ENCODE measurements at places on chromosomes 3 and 15. TPM values are rescaled to one million over a fixed set of nuclear protein-coding genes. Genes with fewer than 3 reads are reported as not detected.
A peak's percentile ranks its signal among the peaks of the same experiment; 100 is the strongest.

DNA sequence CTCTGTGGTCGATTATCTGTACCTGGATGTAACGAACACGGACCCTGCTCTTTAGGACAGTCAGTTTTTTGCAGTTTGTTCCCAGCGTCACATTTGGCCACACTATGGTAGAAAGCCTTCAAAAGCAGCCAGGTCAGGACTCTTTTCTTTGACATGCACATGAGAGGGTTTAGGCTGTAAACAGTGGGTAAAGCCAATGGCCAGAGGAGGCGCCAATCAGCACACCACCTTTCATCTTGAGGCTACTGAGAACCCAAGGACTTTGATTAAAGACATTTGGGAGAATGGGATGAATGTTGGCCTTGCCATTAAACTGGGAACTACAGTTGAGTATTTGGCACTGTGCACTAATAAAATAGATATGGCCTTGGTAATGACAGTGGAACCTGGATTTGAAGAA, 225.9 kb downstream of the OXSM start:
- DNase-seq = peak; percentile 33

GRCh38 chr3:157159037-157159761, 748 bp downstream of the CCNL1 start:
- DNase-seq = peak; percentile 65

Gene TADA3
- 49.0 TPM for total RNA-seq

GRCh38 chr15:58201516-58201915, 63.3 kb downstream of the AQP9 start:
- DNase-seq = no peak

DNA sequence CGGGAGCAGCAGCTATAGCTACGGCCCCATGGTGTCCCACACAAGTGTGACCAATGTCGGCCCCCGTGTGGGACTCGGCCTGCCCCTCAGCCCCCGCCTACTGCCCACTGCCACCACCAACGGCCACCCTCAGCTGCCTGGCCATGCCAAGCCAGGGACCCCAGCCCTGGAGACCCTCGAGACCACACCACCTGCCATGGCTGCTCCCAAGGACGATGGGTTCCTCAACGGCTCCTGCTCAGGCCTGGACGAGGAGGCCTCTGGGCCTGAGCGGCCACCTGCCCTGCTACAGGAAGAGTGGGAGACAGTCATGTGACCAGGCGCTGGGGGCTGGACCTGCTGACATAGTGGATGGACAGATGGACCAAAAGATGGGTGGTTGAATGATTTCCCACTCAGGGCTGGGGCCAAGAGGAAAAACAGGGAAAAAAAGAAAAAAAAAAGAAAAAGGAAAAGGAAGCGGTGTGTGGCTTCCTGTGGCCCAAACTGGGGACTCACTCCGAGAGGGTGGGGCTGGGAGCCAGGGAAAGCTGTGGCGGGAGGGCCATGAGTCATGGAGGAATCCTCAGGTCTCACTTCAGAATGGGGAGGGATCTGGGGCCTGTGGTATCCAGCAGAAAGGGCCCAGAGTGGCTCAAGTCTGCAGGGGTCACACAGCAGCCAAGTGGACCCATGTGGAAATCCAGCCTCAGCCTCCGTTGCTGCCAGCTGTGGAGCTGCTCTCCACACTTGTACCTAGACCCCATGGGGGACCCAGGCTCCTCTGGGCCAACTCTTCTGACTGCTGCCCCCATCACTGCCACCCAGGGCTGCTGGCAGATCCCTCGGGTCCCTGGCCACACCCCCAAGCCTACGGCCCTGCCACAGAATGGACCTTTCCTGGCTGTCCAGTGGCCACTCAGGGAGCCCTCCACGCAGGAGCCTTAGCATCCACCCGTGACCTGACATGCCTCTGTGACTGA, 26.1 kb downstream of the PTH1R start:
- no peak for DNase-seq

GRCh38 chr3:195147649-195148080, 123.3 kb downstream of the XXYLT1 start:
- DNase-seq = no peak

- no peak for DNase-seq
Measured at GRCh38 chr15:90819850-90820249, 48.5 kb upstream of the FURIN start.

- peak; percentile 78 for DNase-seq
Measured at GRCh38 chr3:67384760-67385397, 269.5 kb downstream of the SUCLG2 start.

Gene LRRC58
- 15.8 TPM for total RNA-seq

Gene TNFAIP8L3
- total RNA-seq = 0.25 TPM

DNA sequence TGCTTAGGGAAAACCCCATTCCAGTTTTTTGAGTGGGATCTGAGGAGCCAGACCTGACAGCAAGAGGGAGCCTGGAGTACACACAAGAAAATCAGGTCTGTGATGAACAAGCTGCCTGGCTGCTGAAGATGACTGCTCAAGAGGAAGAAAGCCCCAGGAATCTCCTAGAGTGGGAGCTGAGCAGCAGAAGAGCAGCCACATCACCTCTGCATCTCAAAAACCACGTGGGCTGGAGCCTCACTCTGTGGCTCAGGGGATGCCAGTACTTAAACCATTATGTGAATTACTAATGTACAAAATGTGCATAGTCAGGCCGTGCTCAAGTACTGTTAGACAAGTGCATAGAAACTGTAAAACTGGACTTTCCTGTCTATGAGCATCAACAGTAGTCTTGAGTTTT, 52.4 kb downstream of the SLC9A9 start:
- no peak for DNase-seq

- no peak for DNase-seq
Measured at GRCh38 chr3:12893247-12893646, 51.9 kb upstream of the RPL32 start.

- DNase-seq = no peak
Measured at GRCh38 chr3:114794894-114795630, 352.0 kb downstream of the ZBTB20 start.

- DNase-seq = no peak
Measured at GRCh38 chr3:120839120-120839519, 68.9 kb upstream of the STXBP5L start.

GRCh38 chr15:31977812-31978661, 52.3 kb upstream of the CHRNA7 start:
- peak; percentile 88 for DNase-seq

DNA sequence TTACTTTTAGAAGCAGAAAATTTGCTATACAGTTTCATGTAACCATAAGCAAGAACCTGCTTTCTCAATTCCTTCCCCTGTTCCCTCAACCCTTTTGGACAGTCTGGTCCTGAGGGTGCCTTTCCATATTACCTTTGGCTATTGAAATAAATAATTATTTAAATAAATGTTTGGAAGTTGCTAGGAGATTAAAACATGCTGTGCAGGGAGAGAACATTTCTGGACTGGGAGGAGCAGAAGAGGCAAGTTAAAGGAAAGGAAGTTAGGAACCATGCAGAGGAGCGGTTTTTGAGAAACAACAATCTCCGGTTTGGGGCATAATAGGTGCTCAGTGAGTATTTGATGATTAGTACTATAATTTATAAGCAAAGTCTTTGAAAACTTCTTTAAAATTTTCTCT, 41.8 kb downstream of the ZNF609 start:
- no peak for DNase-seq

DNA sequence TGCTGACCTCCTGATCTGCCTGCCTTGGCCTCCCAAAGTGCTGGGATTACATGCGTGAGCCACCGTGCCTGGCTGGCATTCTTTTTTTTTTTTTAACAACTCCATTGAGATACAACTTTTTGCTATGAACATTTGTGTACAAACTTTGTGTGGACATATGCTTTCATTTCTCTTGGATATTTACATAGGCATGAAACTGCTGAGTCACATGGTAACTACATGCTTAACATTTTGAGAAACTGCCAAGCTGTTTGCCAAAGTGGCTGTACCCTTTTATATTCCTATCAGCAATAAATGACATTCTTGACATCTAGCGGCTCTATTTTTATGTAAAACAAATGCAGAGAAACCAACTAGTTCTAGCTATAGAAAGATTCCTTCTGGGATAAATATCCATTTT, 8.7 kb upstream of the YEATS2 start:
- DNase-seq = no peak

GRCh38 chr15:20295238-20295811, 246.3 kb downstream of the GOLGA6L6 start:
- no peak for DNase-seq

Gene ZCWPW2
- 0.34 TPM for total RNA-seq

- no peak for DNase-seq
Measured at GRCh38 chr3:65551945-65552344, 486.8 kb downstream of the MAGI1 start.

Gene SHF
- total RNA-seq = 33.1 TPM

GRCh38 chr15:78023865-78024518, 53.5 kb downstream of the TBC1D2B start:
- DNase-seq = no peak

Gene FSIP1
- 0.60 TPM for total RNA-seq

Gene BTLA
- total RNA-seq = 0.37 TPM

Gene CD96
- 0.94 TPM for total RNA-seq

Gene TTLL3
- 11.1 TPM for total RNA-seq

Gene PRSS50
- total RNA-seq = 1.4 TPM
